ENCODE measurements at places on chromosomes 6 and 20. TPM values are rescaled to one million over a fixed set of nuclear protein-coding genes. Genes with fewer than 3 reads are reported as not detected.

The RNF182 gene
- total RNA-seq = not detected

The RNF217 gene
- 0.09 TPM for total RNA-seq

The TCF15 gene
- total RNA-seq = 0.23 TPM

The CRYBG1 gene
- total RNA-seq = 21.1 TPM

DNA sequence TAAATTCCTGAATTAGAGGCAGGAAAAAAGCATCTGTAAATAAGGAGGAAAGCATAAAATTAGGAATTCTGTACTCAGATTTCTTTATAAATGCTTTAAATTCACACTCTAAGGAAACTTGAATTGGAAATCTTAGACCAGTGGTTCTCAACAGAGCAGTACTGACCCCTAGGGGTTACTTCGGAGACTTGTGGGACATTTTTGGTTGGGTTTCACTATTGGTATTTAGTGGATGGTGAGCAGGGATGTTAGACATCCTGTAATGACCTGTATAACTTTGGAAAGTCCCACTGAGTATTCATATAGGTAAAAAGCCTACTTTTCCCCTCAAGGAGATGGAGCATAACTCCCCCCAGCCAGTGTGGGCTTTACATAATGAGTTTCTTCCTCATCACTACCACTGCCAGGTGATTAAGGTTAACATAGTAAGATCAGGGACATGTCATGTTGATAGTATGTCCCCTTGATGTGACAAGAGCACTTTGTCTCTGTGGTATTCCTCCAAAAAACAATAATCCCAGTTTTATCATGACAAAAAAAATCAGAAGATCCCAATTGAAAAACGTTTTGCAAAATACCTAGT lies 31.0 kb downstream of the GLO1 start:
- H3K27me3 ChIP-seq = no peaks in the 10 kb centered on the region
- H3K27ac ChIP-seq = no peak overlapping the region
- peaks cover 23% of the 10 kb centered on the region for H3K4me1 ChIP-seq
- no peak overlapping the region for H3K4me3 ChIP-seq
- peak; percentile 38 for DNase-seq

DNA sequence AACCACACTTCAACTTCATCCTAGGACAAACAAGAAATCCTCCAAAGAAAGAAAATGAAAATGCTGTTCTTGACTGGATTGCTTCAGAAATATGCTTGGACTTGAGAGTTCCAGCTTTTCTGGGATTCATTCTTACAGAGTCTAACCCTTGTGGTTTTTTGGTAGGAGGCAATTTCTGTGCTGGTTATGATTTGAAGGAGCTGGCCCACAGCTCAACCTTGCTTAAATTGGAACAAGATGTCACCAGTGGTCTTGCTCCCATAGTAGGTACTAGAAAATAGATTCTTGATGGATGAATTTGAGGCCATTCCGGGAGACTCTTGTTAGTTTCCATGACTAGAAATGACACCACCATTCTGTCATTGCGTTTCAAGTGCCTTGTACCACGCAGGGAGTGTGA lies 54.3 kb upstream of the BMP6 start:
- no peaks in the 10 kb centered on the region for H3K4me1 ChIP-seq
- peaks cover 4% of the 10 kb centered on the region for H3K27me3 ChIP-seq

DNA sequence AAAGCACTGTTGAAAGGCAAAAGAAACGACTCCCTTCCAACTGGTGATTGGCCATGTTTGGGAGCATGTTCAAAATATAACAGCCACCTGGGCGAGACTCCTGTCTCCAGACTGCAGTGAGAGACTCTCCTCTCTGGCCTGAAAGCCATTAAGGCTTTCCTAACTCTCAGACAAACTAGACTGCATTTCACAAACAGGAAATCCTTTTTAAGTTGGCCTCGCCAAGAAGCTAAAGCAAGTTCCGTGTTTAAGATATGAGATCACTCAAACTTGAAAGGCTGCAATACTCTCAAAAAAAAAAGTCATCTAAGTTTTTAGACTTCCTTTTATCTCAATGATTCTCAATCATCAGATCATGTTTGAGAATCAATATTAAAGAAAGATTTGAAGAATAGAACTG lies 117.0 kb downstream of the TFAP2A start:
- H3K27ac ChIP-seq = no peak overlapping the region
- no peak for DNase-seq
- H3K36me3 ChIP-seq = no peaks in the 10 kb centered on the region
- no peaks in the 10 kb centered on the region for H3K4me1 ChIP-seq
- H3K4me3 ChIP-seq = no peak overlapping the region

- no peak overlapping the region for H3K4me3 ChIP-seq
- no peaks in the 10 kb centered on the region for H3K36me3 ChIP-seq
- no peaks in the 10 kb centered on the region for H3K27me3 ChIP-seq
- H3K27ac ChIP-seq = no peak overlapping the region
Observed at GRCh38 chr6:71766796-71767195, 119.6 kb upstream of the RIMS1 start.

DNA sequence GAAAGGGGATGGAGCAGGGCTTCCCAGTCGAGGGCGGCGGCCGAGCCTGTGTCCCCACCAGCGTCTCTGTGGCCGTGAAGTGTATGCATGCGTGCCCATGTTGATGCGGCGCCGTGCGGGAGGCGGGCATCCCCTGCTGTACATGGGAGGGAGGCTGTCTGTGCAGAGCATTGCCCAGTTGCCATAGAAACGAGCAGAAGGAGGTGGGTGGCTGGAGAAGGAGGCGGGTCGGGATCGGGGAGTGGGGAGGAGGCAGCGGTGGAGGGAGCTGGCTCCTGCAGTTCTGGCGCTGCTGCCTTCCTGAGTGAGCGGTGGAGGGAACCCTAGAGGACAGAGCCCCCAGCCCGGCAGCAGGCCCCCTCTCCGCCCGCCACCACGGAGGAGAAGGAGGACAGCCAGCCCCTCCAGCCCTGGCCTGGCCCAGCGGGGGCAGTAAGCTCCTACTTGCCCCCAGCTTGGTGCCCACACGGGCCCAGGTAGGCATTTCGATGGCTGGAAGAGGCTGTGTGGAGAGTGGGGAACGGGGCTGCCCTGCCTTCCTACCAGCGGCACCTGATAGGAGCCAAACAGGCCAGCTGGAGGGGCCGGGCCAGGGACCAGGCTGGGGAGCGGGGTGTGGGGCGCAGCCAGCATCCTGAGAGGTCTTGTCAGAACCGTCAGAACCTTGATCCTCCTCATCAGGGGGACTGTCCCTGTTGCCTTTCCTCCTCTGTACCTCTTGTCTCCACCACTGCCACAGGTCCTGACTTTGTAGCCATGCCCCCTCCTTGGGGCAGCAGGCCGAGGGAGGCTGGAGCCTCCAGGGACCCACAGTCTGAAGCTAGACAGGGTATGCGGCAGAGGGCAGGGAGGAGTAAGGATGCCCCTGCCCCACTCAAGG lies 41.3 kb downstream of the SPDEF start:
- H3K27ac ChIP-seq = no peak overlapping the region
- no peaks in the 10 kb centered on the region for H3K4me1 ChIP-seq

DNA sequence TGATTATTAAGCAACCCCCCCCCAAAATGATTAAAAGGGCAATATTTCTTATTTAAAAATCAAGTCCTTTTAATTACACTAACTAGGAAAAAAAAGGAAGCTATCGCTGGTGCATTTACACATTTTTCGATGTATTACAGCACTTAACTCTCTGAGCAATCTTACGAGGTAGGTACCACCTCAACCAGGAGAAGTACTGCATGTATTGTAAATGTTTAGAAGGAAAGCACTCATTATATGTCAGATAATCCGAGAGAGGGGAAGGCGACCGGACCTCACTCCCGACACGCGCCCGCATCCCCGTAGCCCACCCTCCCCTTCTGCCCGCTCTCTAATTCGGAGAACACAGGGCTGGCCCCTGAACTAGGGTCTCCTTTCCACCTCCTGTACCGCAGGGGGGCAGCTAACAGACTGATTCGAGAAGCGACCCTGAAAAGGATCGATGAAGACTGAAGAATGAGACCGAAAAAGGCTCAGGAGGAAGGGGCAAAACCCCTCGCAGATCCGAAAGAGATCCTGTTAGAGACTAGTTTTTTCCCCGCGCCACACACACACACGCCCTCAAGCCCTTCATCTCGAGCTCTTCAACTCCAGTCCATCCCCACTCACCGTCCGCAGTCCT lies 337 bp downstream of the ESF1 start:
- H3K27me3 ChIP-seq = no peaks in the 10 kb centered on the region
- peak overlapping the region; percentile 98 for H3K27ac ChIP-seq
- H3K36me3 ChIP-seq = peaks cover 38% of the 10 kb centered on the region
- peak overlapping the region; percentile 100 for H3K4me3 ChIP-seq
- H3K4me1 ChIP-seq = peaks cover 55% of the 10 kb centered on the region
- DNase-seq = no peak

- H3K27ac ChIP-seq = no peak overlapping the region
- no peaks in the 10 kb centered on the region for H3K4me1 ChIP-seq
- DNase-seq = peak; percentile 49
- H3K36me3 ChIP-seq = no peaks in the 10 kb centered on the region
Observed at GRCh38 chr20:8790442-8791074, 278.3 kb upstream of the PLCB4 start.

DNA sequence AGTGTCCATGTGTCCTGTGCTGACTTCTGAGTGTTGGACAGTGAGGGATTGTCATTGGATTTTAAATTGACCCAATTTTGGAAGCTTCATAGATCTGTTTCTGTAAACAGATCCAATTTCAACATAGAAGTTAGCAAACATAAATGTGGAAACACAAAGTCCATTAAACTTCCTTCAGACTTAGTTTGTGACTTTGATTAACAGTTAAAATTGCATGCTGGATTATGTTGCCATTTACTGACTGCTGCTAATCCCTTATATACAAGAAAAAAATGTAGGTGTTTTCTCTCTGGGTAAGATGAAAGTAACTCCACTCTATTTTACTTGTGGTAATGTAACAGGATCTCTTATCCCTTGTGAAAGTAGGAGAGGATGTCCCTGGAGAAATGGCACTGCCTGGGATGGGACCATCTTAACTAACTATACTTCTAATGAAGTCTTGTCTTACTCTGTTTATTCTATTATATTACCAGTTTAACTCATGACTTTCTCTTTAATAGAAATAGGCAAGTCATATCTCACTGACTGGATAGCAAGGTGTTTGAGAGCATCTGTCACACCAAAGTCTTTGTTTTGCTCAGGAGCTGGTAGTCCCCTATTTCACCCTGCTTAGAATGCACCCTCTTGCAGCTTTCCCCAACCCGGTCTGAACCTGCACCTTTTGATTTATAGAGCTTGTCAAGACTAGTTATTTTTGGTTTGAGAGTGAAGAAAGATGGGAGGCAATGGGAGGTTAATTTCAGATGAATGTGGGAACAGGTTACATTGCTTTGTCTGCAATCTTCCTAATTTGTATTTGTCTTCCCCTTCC lies 7.2 kb downstream of the TPX2 start:
- H3K4me1 ChIP-seq = peaks cover 3% of the 10 kb centered on the region
- no peak overlapping the region for H3K27ac ChIP-seq
- peaks cover 34% of the 10 kb centered on the region for H3K36me3 ChIP-seq
- no peak for DNase-seq

Measured in activated CD8-positive, alpha-beta T cell treated with anti-CD3 and anti-CD28 coated beads for 36 hours (primary cell).